Lower lobe of right lung (tissue), 2 donors: ENCODE measurements at places on chromosomes 1 and 21.

GRCh38 chr21:31132574-31133242, 94.4 kb upstream of the KRTAP19-8 start:
- no peak for DNase-seq

GRCh38 chr1:7674972-7675371, 96.1 kb upstream of the VAMP3 start:
- DNase-seq = no peak

DNA sequence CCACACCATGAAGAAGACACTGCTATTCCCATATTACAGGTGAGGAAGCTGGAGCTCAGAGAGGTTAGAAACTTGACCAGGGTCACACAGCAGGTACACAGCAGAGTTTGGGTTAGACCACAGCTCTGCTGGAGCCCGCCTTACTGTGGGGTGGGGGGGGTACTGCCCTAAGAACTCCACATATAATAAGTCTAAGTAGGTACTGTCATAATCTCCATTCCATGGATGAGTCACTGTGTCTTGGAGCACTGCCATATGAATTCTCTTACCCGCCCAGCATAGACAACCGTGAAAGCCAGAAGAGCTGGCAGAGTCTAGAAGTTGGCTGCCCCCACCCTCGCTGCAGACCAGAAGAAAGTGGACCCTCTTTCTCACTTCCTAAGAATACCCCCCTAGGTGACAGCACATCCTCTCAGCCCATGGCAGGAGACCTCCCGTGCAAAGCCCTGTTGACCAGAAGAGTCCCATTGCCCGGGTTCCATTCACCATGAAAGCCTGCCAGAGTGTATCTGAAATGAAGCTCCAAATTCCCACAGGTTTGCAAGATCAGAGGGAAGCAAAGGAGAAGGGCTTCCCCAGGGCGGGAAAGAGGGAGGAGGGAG, 5.2 kb upstream of the PLA2G2D start:
- no peak for DNase-seq

DNA sequence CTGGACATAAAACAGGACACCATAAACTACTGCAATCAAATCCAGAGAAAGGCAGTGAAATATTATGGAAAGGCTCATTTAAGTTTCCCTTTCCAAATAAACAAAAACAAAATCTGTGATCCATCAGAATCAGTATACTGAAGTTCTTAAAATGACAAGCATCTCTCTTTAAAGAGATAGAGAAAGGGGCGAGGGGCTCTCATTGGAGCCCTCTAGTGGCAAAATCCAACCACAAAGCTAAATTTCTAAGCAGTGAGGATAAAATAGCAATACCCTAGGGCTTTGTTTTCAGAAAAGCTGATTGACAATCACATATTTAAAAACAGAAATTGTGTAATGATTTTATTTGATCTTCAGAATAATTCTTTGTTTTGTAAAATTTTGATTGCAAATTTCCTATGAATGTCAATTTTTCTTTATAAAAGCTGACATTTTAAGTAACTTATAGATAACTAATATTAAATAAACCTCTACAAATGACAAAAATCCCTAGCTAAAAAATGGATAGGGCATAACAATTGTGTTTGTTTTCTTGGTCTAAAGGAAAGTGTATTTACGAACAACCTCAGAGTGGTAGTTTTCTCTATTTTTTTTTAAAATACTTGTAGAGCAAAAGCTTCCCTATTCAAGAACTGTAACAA, 138.2 kb downstream of the COL24A1 start:
- DNase-seq = no peak

- peak; percentile 75 for DNase-seq
These were observed 414 bp downstream of the TMEM51 start for GRCh38 chr1:15153842-15154479.

GRCh38 chr1:195278644-195279043, 1329.6 kb downstream of the KCNT2 start:
- DNase-seq = no peak

DNA sequence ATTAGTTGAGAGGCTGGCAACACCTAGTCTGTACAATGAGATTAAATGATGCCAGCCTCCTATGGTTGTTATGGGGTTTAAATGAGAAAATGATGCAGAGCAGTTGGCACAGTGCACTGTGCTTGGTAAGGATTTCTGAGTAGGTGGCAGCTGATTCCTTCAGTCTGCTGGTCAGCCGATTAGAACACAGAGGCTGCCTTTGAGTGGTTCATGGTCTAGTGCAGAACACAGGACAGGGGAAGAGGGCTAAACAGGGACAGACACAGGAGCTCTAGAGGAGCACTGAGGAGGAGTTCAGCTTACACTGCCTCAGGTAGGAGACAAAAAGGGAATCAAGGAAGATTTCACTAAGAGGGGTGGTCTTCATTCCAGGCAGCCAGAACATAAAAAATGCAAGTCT, 1.4 kb downstream of the TIE1 start:
- DNase-seq = no peak

DNA sequence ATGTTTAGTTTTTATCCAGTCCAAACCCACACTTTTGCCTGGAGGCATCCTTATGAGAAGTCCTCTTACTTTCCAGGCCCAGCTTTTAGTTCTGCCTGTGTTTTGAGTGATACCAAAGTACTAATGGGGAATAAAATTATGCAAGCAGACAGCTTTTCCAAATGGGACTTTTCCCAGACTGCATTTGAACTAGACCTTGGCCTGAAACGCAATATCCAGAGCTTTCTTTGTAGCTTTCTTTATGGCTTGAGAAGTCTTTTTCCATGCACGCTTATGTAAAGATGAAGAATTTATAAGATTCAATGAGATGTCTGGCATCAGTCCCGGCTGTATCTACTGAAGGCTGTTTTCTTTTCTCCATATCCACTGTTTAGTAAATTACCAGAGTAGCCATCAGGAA, 236.6 kb upstream of the RAB4A start:
- DNase-seq = no peak

GRCh38 chr21:43968410-43969114, 43.5 kb upstream of the TRAPPC10 start:
- DNase-seq = no peak

DNA sequence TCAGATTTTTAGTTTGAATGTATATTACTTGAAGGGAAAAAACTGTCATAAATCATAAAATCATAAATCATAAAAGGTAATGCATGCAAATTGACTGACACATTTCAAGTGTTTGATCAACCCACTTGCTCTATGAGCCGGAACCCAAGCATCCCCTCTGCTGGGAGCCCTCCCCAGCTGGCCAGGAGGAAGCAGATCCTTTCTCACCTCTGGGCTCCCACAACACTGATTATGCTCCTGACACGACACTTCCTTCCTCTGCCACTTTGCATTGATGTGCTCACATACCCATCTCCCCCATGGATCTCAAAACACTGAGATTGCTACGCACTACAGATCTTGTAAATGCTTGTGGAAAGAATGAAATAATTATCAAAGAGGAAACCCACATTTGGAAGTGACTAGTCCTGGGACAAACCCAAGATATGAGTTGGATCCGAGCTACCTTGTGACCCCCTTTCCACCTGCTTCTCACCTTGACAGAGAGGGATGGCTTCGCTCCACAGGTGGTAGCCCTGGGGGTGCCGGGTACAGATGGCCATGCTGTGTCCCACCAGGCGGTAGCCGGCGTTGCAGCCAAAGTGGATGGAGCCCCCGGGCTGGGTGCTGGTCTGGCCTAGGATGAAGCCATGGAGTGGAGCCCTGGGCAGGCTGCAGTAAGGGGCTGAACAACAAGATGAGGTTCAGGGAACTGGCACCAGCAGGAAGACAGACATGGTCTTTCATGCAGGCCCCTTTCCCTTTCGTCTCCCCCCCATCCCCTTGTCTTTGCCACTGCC, 104.6 kb downstream of the ZSCAN20 start:
- no peak for DNase-seq

DNA sequence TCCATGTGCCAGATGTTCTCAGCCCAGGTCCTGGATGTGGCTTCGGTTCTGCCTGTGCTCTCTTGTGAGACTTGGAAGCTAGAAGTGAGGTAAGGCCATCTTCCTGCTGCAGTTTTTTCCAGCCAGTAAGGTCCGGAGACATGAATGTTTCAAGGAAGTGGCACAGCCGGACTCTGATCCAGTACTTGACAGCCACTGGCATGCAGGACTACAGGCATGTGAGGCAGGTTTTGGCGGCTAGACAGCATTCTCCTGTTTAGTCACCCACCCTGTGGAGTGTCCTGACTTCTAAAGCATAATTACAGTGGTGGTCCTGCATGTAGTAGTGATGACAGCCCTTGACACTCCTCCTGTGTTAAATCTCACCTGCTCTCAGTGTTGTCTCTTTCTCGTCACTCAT, 72.3 kb downstream of the TNFSF4 start:
- peak; percentile 56 for DNase-seq

DNA sequence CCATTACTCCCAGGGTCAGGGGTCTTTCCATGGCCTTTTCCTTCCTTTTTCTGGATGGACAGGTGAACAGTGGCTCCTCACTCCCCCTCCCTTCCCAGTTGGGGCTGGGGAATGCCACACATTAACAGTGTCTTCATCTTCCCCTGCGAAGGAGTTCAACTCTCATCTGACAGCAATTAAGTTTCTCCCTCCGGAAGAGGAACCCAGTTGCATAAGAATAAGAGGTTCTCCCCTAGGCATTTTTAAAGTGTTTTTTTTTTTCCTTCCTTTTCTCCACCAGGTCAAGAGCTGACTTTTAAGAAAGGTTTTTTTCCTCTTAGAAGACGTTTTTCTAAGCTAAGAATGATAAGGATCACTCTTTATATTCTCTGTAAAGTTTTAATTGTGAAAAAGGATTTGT, 42.3 kb upstream of the FASLG start:
- DNase-seq = no peak

DNA sequence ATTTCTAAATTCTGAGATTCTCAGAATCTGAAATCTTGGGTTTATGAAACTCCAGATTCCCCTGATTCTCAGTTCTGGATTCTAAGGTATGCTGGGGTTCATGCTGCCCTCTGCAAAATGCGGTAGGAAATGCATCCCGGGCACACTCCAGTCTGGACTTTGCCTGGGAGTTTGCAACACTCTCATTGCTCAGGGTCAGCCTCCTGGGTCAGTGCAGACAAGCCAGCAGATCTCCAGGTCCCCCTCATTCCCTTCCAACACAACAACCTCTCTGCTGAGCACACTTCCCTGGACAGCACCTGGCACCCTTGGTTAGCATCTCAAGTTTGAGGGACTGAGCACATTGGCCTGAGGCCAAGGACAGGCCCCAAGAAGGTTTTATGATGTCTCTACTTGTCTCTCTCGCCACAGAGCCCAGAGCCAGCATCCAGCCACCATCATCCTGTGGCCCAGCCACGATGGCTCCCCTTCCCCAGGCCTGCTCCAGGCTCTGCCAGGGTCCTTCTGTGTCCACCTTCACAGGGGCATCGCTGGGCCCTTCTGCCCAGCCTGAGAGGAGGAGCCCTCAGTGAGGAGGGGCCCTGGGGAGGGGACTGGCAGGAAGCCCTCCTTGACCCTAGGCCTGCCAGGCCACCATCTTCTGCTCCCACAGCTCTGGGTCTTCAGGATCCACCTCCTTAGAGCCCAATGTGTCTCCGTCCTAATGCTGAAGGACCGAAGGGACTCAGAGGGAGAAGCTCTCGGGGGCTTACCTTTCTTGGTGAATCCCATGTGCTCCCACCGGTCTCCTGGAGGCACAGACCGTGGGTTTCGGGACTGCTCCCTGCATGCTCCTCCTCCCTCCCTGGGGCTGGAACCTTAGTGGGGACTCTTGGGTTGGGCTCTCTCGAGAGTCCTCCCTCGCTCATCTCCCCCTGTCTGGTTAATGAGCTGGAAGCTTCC, 550.7 kb downstream of the PTPRU start:
- no peak for DNase-seq

DNA sequence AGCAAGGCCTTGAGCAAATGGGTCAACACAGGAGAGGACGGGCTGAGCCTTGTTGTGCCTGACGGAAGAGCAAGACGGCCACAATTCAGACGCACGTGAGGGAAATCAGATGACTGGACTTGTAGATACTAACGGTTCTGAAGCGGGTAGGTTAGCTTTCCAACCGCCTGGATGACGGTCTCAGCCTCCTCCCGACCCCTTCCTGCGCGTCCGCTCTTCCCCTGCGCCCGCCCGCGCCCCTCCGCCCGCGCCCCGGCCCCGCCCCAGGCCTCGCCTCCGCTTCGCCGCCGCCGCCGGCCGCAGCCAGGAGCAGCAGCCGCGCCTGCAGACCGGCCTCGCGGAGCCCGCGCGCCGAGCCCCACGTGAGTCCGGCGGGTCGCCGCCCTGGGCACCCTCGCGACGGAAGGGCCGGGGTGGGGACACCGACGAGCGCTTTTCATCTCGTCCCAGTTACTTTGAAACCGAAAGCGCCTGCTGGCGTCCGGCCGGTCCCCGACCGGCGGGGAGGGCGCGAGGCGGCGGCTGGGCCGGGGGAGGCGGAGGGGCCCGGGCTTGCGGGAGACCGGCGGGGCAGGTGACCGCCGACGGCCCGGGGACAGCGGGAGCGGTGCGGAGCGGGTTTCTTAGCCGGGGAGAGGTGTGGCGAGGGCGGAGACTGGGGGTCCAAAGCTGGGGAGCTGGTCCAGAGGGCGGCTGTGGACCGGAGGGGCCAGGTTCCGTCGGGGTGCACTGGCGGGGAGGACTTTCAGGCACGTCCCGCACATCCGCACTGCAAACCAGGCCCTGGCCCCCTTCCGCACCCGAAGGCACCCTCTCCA, at the start of gene TRAF5:
TSS of gene TRAF5 (plus strand) at position 306 of the 818 bp plus-strand sequence. CDS start 26,407 bp downstream, outside the sequence.
- DNase-seq = peak; percentile 71

- DNase-seq = no peak
These were observed 48.3 kb upstream of the ARTN start for GRCh38 chr1:43885279-43885801.

DNA sequence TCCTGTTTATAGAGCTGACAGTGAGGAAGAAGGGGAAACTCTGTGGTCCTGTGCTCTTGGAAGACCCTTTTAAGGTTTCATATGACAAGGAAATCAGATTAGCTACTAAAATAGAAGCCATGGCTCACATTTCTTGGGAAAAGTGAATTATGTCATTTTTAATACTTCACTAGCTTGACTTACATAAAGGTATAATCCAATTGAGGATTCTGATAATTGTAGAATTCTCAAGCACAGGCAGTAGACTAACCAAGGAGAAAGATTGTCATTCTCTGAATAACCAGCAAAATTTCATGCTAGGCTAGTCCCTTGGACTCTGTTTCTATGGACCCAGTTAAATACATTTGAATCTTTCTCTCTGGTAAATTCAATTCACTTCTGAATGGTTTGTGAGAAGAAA, 613.0 kb upstream of the BEND5 start:
- no peak for DNase-seq

- DNase-seq = no peak
These were observed 78.0 kb upstream of the ATP5PO start for GRCh38 chr21:33993286-33994231.

GRCh38 chr1:18805150-18805879, 54.1 kb downstream of the TAS1R2 start:
- DNase-seq = no peak

DNA sequence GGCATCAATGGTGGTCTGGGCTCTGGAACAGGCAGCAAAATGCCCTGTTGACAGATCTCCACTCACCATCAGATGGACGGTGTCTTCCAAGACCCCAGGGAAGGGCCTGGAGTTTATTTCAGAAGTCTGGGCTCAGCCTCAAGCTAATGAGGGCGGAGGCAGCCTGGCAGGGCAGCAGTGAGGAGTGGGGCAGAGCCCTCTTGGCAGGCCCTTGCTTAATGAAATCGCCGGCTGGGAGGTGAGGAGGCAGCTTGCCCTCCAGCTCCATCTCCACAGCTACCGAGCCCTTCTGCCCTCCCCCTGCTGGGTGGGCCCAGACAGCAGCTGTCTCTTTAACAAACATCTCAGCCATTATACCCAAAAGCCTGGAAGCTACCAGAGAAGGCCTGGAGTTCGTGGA, 22.0 kb upstream of the GRIK3 start:
- no peak for DNase-seq
